CD4-positive, alpha-beta T cell treated with Interleukin-21 for 1 hour (primary cell): ENCODE measurements at places on chromosomes 1 and 21.
A peak's percentile ranks its signal among the peaks of the same experiment; 100 is the strongest.

DNA sequence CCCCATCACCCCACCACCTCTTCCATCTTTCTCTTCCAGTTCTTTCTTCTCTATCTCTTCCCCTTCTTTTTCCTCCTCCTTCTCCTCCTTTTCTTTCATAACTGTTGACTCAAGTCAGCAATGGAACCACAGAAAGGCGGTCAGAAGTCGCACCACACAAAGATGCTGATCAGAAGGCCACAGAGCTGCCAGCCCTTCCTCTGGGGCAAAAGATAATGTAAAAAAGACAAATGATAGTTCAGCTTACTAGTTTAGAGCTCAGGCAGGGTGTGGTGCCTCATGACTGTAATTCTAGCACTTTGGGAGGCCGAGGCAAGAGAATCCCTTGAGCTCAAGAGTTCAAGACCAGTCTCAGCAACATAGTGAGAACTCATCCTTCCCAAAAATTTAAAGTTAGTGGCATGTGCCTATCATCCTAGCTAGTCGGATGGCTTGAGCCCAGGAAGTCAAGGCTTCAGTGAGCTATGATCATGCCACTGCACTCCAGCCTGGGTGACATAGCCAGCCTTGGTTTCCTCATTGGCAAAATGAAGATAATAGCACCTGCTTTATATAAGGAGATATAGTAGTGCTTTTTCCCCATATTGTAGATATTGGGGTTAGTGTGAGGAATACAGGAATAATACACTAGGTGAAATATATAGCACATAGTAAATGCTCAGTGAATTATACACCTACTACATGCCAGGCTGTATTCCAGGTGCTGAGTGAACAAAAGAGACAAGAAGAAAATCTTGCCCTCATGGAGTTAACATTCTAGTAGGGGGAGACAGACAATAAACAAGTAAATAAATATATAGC lies 12.5 kb upstream of the IGSF3 start:
- no peak for DNase-seq

DNA sequence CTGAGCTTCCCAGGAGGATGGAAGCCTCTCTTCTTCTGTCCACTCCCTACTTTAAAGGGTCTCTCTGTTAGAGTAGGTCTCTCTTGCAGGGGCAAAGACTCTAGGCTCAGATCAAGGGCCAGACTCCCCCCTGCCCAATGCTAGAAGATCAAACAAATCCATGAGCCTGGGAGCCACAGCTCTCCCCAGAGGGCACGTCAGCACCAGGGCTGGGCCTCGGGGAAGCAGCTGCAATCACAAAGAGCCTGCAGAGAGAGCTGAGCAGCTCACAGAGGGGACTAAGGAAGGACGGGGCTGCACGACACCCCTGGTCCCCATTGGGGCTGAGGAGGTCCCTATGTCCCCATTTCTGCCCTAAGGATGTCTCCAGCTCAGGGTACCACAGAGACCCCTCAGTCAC lies 3.9 kb downstream of the CNTN2 start:
- DNase-seq = no peak

DNA sequence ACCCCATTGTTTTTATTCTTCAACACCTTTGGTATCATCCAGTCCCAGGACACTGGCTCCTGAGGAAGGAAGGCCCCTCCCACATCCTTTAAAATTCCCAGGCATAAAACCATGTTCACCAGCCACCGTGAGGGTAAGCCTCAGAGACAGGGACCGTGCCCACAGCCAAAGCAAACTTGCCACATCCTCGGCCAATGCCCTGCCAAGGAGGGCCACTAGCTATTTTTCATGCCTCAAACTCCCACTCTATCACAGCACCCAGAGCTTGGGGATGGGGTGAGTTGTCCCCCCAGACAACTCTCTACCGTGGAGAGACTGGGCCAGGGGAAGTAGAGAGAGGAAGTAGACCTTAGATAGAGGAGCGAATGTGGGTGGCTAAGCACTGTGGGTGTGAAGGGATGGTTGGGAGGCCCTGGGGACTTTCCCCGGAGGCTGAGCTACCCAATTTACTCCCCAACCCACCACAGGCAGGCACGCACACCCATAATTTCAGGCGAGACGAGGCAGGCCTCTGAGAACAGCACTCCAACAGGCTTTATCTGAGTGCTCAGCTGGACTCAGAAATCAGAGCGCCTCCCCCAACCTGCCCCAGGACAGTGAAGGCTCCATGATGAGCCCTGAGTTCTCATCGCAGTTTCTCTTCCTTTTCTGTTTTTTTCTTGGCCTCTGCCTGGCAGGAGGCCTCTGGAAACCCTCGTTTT lies 15.9 kb upstream of the BTG2 start:
- DNase-seq = peak; percentile 96

GRCh38 chr1:7582460-7582972 lies 188.6 kb upstream of the VAMP3 start:
- no peak for DNase-seq

- DNase-seq = no peak
Measured at GRCh38 chr1:221816899-221817298, 75.0 kb upstream of the DUSP10 start.

GRCh38 chr1:10788592-10789006 lies 7.8 kb downstream of the CASZ1 start:
- no peak for DNase-seq

- DNase-seq = peak; percentile 63
Measured at GRCh38 chr1:12472798-12473551, 145.0 kb downstream of the DHRS3 start.

DNA sequence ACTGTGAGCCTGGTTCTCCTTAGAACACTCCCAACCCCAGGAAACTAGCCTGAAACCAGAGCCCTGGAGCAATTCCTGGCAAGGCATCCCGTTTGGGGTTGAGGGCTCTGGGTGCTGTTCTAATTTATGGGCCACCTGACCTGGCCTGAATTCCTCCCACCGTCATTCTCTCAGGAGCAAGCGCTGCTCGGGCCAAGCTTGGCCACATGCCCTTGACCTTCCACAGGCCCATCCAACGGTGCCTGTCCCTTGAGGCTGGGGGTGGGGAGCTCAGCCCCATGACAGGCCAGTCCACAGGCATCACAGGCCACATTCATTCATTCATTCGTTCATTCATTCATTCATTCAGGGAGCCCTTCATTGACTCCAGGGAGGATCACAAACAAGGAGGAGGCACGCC lies 5.3 kb downstream of the PADI2 start:
- DNase-seq = no peak

DNA sequence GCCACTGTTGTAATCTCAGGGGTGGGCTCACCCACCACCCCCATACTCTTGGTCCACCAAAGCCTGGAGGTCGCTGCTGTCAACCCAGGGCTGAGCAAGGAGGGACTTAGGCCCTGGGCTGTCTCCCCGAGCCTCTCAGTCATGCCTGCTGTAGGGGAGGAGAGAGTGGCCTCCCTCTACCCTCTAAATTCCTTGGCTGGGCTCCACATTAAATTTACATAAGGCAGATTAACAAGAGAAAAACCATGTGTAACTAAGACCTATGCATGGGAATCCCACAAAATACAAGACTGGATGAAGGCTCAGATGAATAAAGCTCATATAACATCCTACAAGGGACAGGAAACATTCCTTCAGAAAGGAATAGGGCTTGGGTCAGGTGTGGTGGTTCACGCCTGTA lies 1.8 kb upstream of the PIK3CD start:
- no peak for DNase-seq

DNA sequence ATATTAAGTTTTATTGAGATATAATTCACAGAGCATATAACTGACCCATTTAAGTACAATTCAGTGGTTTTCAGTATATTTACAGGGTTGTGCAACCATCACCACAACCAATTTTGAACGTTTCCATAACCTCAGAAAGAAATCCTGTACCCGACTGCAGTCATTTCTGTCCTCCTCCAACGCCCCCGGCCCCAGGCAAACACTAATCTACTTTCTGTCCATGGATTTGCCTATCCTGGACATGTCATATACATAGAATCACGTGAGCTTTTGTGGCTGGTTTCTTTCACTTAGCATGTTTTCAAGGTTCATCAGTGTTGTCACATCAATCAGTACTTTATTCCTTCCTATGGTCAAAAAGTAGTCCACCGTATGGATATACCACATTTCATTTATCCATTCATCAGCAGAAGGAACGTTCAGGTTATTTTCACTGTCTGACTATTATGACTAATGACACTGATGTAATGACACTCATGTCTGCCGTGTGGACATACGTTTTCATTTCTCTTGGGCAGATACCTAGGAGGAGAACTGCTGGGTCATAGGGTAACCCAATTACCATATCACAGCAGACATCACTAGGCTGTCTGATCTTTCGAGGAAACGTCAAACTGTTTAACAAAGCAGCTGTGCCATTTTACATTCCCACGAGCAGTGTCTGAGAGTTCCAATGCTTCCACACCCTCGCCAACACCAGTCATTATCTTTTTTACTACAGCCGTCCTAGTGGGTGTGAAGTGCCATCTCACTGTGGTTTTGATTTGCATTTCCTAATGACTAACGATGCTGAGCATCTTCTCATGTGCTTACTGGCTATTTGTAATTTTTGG lies 30.8 kb downstream of the MRPL37 start:
- peak; percentile 16 for DNase-seq

DNA sequence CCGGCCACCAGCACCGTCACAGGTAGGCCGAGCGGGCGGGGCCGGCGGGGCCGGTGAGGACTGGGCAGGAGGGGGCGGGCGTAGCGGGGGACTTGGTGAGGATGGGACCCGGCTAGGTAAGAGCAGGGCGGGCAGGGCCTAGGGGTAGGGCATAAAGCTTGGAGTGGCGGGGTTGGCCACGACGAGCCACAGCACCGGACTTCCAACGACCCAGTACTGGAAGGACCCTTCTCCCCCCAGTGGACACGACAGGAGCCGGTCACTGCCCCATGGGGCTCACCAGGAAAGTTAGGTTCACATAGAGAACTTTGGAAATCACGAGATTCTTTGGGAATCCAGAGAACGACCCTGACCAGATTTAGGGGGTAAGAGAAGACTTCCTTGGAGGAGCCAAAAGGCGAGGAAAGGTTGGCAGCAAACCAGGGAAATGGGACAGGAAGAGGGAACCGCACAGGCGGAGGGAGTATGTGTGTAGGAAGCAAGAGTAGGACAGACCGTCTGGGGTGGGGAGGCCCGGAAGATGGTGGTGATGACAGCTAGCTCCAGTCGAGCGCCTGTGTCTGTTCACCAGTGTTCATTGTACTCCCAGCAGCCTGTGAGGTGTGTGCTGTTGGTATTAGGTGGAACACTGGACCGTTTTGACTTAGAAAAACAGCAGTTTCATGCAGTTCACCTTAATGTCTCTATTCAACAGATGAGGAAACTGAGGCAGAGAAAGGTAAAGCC lies 20.4 kb downstream of the ZNF362 start:
- DNase-seq = no peak

GRCh38 chr1:150321826-150322166 lies 463 bp downstream of the PRPF3 start:
- DNase-seq = peak; percentile 28

- DNase-seq = no peak
Measured at GRCh38 chr1:214844319-214844718, 238.2 kb upstream of the KCNK2 start.

GRCh38 chr1:199522936-199523335 lies 504.6 kb upstream of the NR5A2 start:
- DNase-seq = no peak
